ENCODE measurements at places on chromosomes 16 and 17.
A peak's percentile ranks its signal among the peaks of the same experiment; 100 is the strongest.

DNA sequence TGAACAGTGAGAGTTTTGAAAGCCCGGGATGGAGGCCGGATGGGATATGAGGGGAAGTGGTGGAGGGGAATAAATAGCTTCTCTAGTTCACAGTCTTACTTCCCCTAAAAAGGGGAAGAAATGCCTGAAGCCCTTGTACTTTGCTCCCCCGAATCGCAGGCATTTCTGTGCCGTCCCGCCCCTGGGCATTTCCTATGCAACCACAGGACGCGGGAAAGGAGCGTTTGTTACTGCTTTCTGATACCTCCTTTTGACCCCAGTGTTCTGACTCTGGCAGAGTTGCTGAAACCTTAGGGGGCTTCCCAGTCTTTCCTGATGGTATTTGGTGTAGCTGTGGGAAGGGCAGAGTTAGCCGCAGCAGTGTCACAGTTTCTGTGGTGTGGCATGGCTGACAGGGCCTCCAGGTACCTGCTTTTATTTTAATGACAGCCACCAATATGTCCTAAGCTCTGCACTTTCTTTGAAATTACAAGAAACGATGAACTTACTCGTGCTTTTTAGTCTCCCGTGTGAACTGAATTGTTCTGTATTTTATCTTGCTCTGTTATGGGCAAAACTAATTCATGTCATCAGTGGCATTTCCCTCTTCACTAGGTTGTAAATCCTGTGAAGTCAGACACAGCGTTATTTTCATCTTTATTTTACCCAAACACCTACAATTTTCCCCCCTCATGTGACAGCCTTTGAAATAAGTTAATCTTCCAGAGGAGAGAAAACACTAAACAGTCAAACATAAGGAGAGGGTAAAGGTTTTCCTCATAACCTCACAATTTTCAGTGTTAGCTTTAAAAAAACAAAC is 27.1 kb downstream of the USP10 start:
- DNase-seq: no peak

DNA sequence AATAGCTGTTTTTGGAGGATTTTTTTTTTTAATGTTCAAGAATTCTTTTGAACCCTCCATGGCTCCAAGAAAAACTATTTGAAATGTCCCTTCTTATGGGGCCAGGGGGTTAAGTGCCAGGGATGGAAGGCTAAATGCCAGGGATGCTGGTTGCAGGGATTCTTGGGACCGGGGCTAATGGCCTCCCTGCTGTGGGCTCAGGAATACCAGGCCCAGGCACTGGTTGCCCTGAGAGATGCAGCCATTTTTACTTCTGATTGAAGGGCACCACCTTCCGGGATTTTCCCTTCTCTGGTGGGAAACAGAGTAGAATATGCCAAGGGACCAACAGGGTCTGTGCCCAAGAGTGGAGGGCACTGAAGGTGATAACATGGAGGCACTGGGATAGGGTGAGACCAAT is 10.9 kb upstream of the KAT7 start:
- peak; percentile 61 for DNase-seq

DNA sequence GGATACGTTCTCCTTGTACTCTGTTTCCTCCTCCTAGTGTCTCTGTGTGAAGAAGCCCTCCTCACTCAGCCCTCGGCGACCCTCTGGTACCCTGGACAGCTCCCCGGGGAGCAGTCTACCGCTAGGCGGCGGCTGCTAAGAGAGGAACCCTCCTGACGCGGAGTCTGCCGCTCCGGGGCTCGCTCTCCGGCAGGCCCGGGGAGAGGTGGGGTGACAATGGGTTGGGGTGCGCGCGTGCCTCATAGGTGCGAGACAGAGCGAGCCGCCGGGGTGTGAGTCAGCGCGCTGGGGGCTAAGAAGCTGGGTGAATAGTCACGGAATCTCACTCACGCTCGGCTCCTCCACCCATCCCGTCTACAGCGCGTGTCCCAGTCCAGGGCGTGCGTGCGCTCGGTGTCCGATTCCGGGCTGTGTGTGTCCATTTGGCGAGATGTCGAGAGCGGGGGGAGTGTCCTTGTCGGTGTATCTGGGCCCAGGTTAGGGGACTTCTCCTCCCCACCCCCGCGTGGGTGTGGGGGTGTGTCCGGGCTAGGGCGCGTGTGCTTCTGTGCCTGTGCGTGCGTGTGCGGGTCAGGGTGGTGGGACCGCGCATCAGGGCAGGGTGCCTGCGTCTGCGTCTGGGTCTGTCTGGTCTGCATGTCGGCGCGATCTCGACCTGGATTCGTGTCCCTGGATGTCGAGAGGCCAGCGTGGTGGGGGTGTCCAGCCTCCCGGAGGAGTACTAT is 577 bp upstream of the HS3ST2 start:
- peak; percentile 40 for DNase-seq

DNA sequence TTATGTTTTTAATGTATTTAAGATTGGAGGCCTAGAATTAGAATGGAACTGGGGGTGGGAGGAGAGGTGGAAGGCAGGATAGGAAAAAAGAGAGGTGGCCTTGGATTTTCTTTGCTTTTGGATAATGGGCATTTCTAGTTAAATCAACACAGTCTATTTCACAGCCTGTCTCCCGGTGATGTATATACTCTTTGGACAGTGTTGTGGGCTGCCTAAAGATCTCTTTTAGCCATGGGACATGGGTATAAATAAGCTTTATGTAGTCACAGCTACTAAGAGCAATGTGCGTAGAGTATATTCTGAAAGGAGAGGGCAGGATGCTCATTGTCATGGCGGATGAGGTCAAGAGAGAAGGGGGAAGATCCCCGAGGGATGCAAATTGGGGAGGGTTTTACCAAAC is 1084.4 kb upstream of the RBFOX1 start:
- DNase-seq: no peak

DNA sequence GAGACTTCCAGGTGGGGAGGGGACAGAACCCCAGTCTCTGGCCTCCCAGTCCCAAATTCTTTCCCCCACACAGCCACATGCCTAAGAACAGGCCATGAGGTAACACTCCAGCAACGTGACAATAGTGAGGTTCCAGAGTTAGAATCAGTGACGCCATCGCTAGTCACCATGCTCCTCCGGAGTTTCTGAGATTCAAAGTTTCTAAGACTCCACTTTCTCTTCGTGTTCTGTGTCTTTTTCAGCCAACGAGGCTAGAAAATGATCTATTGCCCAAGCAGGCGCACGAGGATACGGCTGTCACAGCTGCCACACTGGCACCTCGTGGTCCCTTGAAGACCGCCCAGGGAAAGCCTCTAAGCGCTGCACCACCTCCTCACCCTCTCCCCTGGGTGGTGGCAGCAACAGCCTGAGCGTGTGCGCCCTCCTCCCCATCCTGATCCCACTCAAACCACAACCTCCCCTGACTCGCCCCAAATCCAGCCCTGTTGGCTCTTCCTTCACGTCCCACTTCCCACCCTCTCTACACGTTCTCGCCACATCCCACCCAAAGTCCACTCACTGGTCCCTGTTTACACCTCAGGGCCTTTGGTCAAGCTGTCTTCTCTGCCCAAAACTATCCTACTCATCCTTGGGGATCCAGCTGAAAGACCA is 1.0 kb downstream of the MCRIP1 start:
- DNase-seq: no peak

GRCh38 chr17:81666092-81666341 is 388 bp downstream of the OXLD1 start:
- no peak for DNase-seq

- DNase-seq: no peak
Observed at GRCh38 chr16:65950211-65950610, 416.3 kb upstream of the CDH5 start.

- no peak for DNase-seq
Observed at GRCh38 chr17:9104370-9105041, 83.2 kb downstream of the NTN1 start.

GRCh38 chr17:28120766-28121165 is 78.3 kb downstream of the NLK start:
- DNase-seq: no peak
